Caki2 (cell line): ENCODE measurements at places on chromosomes 6 and 20.

DNA sequence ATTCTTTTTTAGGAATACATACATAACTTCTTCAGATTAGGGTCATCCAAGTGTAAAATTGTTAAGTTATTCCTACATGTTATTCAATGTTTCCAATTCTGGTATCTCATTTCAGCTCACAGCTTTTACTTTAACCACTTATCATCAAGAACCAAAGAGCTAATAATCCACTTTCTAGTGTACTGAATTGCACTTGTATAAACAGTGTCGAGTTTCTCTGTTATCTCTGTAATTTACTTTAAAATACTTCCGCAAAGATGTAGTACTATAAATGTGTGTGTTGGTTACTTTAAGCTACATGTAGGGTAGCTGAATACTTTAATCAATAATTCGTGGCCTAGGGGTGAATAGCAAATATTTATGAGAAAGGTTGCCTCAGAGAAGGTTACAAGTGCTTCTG is 8.8 kb upstream of the GJA1 start:
- DNase-seq, result no peak

DNA sequence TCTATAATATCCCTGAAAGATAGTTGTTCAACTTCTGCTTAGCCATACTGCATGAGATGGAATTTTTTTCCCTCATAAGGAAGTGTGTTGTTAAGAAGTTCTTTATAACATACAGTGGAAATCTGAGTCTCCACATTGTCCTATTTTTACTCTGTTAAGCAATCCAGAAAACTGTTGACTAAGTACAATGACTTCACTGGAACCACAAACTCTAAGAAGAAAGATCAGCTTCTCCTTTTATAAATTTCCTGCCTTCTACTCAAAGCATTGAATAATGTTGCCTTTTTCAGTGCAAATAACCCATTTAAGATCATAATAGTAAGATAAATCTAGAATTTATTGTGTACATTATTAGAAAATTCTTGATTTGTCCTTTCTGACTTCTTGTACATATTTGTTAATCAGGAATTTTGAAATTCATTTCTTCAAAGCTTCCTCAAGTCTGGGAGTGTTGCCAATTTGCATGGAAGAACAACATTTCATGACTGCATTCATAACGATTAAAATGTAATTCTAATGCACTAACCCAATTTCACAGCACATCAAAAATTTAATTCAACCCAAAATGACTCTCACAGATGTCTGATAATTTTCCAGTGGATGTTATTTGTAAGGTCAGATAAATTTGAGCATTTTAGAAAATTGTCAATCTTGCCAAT is 45.6 kb upstream of the ANKEF1 start:
- DNase-seq, result no peak

DNA sequence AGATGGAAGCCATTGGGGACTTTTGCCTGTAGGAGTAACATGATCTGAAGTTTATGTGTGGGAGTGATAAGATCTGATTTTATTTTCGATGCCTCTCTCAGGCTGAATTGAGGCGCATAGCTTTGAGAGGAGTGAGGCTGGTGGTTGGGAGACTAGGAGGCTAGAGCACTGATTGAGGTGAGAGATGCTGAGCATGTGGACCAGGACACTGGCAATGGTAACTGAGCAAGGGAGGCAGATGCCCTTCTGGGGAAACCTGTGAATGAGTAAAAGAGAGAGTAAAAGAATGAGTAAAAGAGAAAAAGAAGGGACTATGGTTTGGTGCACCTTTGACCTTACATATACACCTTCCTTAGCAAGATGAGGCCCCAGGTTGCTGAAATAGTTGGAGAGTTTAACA is 3.0 kb downstream of the RRP36 start:
- DNase-seq, result no peak

DNA sequence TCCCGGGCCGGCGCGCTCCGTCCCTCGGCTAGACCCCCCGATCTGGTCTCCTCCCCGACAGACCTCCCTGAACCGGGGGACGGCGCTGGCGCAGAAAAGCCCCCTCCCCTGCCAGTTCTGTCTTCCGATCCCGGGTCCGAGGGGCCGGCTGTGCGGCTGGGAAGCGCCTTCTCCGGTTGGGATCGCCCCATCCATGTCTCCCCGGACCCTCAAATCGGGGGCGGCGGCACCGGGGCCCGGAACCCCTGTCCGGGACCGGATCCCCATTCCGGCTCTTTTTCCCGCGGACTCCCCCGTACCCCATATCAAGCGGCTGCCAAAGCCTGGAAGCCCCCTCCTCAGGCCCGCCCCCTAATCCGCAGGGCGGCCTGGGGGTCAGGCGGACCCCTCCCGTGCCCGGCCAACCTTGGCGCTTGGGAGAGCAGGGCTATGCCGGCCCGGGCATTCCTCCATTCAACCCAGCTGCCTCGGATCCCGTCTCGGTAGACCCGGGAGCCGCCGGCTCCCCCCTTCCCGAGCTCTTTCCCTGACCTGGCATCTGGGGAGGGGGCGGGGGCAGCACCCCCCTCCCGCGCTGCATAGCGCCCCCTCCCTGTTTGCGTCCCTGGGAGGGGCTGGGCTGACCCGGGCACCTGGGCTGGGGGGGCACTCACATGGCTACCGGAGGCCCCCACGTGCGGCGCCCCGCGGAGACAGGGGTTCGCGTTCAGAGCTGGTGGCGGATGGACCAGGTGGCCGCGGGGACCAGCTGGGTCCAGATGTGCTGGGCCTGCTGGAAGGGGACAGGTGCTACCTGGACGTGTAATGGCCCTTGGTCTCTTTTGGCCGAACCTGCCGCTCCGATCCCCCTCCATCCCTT is 643 bp downstream of the DLGAP4 start:
- no peak for DNase-seq

DNA sequence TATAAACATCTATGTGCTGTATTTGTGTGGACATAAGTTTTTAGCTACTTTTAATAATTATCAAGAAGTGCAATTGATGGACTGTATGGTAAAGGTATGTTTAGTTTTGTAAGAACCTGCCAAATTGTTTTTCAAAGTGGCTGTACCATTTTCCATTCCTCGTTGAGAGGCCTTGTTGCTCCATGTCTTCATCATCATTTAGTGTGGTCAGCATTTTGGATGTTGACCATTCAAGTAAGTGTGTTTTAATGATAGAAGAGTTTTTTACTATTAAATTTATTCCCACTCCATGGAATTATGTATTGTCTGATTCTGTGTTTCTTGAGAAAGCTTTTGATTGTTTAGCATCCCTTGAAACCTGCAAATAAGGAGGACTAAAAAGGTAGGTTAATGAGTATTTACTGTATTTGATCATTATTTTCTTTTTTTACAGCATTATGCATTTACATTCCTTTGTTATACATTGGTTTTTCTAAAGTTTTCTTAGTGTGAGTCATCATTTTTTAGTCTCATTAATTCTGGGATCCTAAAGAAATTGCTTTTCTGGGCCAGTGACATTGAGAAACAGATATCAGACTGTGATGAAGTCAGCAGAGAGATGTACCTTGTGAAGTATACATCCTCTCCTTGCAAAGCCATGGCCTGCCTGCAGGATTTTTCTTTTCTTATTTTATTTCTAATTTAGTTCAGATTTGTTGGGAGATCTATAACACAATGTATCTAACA is 312.8 kb upstream of the PTCHD4 start:
- DNase-seq, result no peak

DNA sequence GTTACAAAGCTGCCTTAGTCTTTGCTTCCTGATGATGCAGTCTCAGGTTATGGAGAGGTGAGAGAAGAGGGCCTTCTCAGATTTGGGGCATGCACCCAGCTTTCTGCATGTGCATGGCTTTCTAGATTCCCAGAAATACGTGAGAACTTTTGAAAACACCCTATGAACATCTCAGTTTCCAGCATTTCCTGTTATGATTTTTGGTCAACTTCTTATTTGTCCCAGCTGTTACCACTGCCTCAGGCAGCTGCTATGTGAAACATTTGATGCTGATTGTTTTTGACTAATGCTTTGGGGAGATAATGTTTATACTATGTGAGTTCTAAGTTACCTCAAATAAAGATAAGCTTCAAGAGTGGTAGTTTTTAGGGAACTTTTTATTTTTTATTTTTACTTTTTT is 9.5 kb upstream of the SNAP25 start:
- DNase-seq, result no peak

- peak; percentile 61 for DNase-seq
These were observed 12.5 kb downstream of the ITPR3 start for GRCh38 chr6:33633462-33634158.

DNA sequence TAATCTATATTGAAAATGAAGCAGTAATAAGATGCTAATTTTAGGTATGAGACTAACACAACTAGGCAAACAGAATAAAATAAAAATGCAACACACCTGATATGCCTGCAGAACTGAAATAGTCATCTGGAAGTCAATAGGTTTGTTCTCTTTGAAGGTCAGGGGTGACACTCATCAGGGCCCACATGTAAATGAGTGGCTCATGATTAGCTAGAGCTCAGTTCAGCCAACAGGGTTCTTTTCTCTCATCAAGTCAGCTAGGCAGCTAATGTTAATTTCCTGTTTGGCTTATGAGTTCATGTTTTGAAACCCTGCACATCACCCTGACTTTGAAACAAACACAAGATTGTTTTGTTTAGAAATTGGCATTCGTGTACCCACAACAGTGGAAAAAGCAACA is 23.8 kb downstream of the SMLR1 start:
- DNase-seq, result no peak

DNA sequence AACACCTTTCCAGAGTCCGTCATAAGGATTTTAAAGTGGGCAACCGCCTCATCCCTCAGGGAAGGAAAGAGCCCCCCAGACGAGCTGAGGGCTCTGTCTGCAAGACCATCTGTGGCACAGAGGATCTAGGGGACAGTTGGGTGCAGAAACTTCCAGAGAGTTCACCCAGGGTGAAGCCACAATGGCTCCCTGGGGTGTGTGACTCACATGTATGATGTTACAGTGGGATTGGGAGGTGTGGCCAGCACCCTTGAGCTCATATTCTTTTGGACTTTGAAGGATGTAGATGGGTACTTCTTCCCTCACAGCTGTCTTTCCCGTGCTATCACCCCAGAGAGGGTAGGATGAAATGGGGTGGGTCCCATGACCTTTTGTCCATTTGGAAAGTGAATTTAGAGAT is 95.5 kb downstream of the NCR2 start:
- DNase-seq, result no peak

- peak; percentile 53 for DNase-seq
These were observed 6.4 kb downstream of the CFB start for GRCh38 chr6:31952140-31952805.

DNA sequence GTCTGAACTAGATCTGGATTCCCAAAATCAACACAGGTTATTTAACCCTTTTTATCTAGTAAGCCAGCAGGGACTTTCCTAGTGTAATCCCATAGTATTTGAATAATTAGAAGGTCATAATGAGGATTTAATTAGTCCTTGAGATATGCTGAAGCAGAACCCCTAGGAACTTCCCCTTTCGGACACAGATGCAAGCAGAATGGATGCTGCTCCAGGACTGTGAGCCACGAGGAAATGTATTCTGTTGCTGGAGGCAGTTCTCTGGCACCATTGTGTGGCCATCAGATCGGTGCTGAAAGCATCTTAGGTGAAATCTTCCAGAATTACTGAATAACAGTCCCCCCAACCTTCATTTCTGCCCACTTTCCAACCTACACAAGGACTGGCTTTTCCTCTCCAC is 206.9 kb downstream of the TMEM242 start:
- DNase-seq, result no peak

DNA sequence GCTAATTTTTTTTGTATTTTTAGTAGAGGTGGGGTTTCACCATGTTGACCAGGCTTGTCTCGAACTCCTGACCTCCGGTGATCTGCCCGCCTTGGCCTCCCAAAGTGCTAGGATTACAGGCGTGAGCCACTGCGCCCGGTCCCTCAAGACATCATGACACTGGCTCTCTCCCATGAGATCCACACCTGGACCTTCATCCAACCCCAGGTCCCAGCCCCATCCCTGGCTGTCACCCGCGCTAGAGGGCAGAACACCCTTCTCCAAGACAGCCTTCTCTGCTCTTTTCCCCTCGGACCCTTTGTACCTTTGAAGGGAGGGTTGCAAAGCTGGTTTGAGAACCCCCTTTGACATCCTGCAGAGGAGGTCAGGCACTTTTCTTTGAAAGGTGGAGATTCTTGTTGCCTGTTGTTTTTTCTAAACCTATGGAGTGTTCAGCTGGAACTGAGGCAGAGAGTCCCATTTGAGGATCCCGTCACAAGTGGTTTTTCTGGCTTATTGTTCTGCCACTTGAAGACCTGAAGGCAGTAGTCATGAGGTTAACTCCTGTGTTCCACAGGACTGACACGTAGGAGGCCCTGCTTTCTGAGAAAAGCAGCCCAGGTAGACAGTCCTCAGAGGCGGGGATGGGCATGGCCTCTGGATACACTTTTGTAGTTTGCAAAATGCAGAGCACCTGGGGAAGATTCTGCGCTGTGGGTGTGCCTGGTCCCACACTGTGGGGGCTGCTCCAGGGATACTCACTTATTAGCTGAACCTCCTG is 171.1 kb upstream of the SNX9 start:
- DNase-seq, result no peak

- no peak for DNase-seq
These were observed 11.5 kb upstream of the GLP1R start for GRCh38 chr6:39037082-39037508.

DNA sequence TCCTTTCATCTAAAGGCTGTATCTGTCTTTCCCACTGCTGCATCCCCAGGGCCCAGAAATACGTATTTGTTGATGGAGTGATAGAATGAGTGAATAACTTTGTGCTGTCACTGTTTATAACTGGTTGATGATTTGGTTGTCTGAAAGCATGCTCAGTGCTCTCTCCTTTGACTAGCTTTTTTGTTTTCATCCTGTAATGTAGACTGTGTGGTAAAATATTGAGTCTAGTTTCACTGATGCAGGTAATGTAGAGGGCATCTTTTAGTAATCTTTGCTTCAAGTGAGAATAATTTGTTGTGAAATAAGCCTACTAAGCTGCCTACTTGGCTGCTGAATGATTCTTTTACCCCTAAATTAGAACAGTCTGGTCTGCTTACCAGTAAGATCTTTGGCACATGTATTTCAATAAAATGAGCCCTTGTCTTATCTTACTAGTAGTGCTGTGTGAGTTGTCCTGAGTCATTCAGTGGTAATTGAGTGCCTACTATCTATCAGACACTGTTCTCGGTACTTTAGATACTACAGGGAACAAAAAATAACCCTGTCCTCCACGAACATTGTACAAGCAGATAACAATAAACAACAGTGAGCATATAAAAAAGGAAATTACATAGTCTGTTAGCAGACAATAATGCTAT is 39.9 kb downstream of the MAPK14 start:
- DNase-seq, result no peak

DNA sequence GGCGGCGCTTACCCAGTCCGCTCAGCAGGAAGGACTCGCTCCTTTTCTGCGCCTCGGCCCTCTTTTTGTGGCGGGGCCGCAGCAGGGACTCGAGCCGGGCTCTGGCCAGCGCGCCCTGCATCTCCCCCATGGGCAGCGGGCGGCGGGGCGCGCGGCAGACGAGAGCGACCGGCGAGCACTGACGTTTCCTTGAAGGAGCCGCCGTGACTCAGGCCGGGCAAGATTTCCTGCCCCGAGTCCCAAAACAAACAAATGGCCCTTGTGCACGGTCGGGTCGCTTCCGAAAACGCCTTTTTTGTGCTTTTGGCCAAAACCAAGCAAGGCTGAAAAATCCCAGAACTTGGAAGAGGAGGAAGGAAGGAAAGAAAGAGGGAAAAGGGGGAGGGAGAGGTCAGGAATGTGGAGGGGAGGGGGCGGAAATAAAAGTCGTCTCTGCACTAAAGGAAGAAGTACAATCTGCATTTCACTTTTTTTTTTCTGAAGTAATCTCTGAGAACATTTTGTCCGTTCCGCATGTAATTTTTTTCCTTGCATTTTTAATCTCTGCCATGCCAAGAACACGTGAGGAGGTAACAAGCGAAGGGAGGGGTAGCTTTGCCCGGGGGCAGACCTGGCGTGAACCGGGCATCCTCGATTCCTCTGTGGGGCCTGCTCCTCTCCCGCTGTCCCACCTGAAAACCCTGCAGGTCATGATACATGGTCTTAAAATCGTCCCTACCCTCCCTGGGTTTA is 123.3 kb upstream of the SLC2A12 start:
- DNase-seq, result no peak
